ENCODE measurements at places on chromosomes 5 and 9. TPM values are rescaled to one million over a fixed set of nuclear protein-coding genes. Genes with fewer than 3 reads are reported as not detected.

DNA sequence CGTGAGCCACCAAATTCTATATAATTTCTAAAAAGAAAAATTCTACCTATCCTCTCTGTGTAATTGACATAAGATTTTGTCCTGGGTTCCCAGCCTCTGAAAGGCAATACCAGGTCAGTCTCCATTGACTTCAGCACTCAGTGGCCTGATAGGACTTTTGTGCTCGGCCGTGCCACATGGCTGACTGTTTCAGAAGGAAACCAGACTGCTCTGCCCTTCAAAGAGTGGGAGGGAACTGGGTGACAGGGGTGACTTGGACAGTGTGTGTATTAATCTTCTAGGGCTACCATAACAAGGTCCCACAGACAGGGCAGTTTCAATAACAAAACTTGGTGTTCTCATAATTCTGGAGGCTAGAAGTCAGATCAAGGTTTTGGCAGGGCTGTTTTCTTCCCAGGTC is 43.0 kb downstream of the ARHGAP26 start:
- no peak for DNase-seq

Gene SOX30
- not detected for total RNA-seq

Gene FAXDC2
- not detected for total RNA-seq

- DNase-seq = no peak
These were observed 9.8 kb downstream of the NHP2 start for GRCh38 chr5:178143901-178144300.

All from activated CD8-positive, alpha-beta memory T cell treated with anti-CD3 and anti-CD28 coated beads, Interleukin-2, amount 10 ng/mL, durations not matched to agents 7 days and 5 days (primary cell).